Stimulated activated CD4-positive, alpha-beta T cell treated with anti-CD3 and anti-CD28 coated beads, Interleukin-4, amount 100 ng/mL, for 4 hours (primary cell): ENCODE measurements at places on chromosomes 1 and 21.

GRCh38 chr1:184597650-184598357 is 156.9 kb downstream of the EDEM3 start:
- DNase-seq: no peak

GRCh38 chr1:181926697-181927096 is 134.8 kb downstream of the ZNF648 start:
- no peak for DNase-seq

- DNase-seq: no peak
These were observed 206.0 kb downstream of the LYPLAL1 start for GRCh38 chr1:219379691-219380090.

DNA sequence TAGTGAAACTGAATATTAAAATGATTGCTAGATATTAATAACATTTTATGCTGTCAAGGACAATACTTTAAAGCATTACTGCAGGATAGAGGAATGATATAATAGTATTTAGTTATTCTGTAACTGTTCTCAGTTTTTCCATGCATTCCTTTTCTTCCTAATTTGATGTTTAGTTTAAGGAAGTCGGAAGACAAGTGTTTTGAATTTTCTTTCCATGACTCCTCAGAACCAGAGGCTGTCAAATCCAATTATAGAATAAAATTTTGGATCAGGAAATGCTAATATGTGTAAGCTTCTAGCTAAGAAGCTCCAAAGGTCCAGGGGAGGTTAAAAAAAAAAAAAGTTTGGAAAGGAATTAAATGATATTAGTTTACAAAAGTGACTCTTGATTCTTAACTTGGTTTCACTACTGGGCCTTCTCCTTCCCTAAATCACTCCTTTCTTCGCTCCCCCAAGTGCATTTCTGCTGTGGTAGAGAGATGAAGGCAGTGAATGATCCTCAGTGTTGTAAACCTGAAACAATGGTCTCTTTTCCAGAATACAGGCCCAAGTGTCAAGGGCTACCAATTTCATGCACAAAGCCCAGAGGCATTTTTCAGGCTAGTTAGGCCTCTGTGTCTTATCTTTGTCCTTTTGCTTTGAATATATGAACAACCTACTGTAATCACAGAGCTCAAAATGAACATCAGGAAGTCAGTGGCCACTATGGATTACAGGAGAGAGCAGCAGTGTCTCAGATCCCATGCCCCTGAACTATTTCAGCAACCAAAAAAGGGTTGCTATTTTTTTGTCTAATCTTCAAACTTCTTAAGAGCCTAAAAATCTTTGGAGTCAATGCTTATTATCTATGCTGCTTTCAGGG is 6.2 kb downstream of the ADSS2 start:
- DNase-seq: no peak
